ENCODE measurements at places on chromosomes 5 and 9. TPM values are rescaled to one million over a fixed set of nuclear protein-coding genes. Genes with fewer than 3 reads are reported as not detected.

DNA sequence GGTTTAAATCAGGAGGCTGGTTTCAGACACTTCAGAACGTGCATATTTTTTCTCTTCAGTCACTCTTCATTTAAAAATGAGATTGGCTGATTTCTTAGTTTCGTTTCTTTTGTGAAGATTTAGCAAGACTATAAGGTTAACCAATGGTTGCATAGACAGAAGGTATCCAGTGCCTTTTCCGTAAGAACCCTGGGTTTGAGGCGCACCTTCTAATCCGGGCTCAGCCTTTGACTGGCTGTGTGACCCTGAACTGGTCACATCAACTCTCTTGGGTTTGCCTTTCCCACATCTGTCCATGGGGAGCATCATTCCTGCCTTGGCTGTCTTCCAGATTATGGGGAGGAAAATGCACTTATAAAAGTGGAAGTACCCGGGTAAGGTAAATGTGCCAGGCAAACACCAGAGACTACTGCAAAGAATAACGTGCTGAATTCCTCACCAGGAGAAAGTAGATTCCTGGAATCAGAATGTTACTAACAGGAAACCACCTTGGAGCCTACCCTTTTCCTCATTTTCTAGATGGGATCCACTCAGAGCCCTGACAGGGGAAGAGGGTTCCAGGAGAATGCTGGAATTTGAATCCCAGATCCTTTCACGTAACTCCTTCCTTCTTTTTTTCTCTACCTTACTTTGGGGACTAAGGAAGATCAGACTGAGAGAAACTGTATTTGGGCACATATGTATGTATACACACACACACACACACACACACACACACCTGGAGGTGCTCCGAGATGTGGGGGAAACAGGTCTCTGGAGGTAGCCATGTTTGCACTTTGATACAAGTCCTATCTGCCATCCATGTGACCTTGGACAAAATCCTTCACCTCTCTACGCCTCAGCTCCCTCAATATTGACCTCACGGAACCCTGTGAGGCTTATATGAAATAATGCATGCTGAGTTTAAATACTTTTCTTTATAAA, 6.8 kb downstream of the HAND1 start:
- H3K36me3 ChIP-seq = no peaks in the 10 kb centered on the region
- DNase-seq = no peak
- peaks cover 38% of the 10 kb centered on the region for H3K4me1 ChIP-seq
- no peak overlapping the region for H3K4me3 ChIP-seq

DNA sequence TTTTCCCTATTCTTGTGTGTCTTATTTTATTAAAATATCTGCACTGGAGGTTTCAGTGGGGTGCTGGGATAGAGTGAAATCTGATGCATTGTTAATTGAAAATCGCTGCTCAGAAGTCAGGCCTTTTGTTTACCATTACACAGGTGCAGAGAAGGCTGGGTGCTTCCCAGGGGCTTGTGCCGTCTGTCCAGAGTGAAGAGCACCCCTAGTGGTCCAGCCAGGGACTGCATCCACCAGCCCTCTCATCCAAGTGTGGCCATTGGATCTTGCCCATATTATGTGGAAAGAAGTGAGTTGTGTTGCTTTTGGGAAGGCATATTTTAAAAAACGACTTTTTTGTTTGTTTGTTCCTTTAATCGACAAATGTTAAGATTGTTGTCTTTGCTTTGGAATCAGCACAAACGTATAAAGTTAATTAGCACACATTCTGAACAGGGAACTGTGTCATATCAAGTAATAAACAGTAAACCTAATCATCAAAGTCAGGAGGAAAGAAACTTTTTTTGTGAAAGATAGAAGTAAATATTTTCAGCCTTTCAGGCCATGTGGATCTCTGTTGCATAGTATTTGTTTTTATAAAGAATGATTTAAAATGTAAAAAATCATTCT, 315.6 kb downstream of the MTRR start:
- no peaks in the 10 kb centered on the region for H3K36me3 ChIP-seq
- DNase-seq = peak; percentile 47
- no peaks in the 10 kb centered on the region for H3K4me1 ChIP-seq
- no peak overlapping the region for H3K4me3 ChIP-seq

DNA sequence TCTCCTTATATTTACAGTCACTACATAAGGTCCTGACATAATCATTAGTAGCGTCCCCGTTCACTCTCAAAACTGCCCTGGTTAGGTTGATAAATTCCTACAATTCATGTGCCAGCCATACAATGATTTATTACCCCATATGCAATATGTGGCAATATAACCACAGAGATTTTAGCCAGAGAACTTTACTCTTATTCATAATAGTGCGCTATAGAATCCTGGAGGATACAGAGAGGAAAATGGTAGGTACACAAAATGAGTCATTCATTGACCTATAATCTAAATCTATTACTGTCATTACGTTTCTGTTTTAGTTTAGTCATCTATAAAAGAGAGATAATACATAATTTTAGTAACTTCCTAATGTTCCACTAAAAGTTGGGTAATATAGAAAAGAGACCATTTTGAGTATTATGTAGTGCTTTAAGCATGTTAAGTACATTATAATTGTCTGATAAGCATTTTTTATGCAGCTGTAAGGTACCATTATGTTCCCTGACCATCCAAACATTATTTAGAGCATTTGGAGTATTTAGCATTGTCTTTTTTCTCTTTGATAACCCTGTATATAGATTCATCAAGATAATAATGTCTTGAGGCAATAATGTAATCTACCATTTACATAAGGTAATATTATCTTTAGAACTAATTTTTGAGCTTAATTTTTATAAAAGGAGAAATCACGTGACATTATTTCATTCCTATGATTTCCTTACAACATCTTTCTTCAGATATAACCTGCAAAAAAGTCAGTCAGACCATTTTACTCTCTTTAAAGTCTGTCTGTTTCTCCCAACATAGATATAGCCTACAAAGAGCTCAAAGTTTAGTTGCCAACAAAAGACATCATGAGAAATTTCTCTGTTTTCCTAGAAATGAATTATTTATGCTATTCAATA, 655.5 kb upstream of the ZNF608 start:
- no peak for DNase-seq
- no peaks in the 10 kb centered on the region for H3K36me3 ChIP-seq
- no peak overlapping the region for H3K4me3 ChIP-seq
- H3K27me3 ChIP-seq = no peaks in the 10 kb centered on the region
- H3K27ac ChIP-seq = no peak overlapping the region

GRCh38 chr5:55429613-55430253, 105.0 kb downstream of the PLPP1 start:
- no peaks in the 10 kb centered on the region for H3K4me1 ChIP-seq
- no peak overlapping the region for H3K27ac ChIP-seq
- no peak overlapping the region for H3K4me3 ChIP-seq

- DNase-seq = peak; percentile 41
- H3K4me1 ChIP-seq = peaks cover 3% of the 10 kb centered on the region
- H3K4me3 ChIP-seq = peak overlapping the region; percentile 59
- H3K27ac ChIP-seq = no peak overlapping the region
- H3K27me3 ChIP-seq = peaks cover 20% of the 10 kb centered on the region
These were observed 530 bp downstream of the TMEFF1 start for GRCh38 chr9:100473276-100474081.

GRCh38 chr9:135983208-135984071, 22.3 kb upstream of the UBAC1 start:
- peaks cover 11% of the 10 kb centered on the region for H3K4me1 ChIP-seq
- no peaks in the 10 kb centered on the region for H3K36me3 ChIP-seq
- DNase-seq = no peak
- no peaks in the 10 kb centered on the region for H3K27me3 ChIP-seq
- no peak overlapping the region for H3K4me3 ChIP-seq
- no peak overlapping the region for H3K27ac ChIP-seq

- H3K36me3 ChIP-seq = no peaks in the 10 kb centered on the region
- no peaks in the 10 kb centered on the region for H3K4me1 ChIP-seq
- no peak for DNase-seq
- H3K27me3 ChIP-seq = no peaks in the 10 kb centered on the region
These were observed 22.7 kb downstream of the WNK2 start for GRCh38 chr9:93206576-93207155.

DNA sequence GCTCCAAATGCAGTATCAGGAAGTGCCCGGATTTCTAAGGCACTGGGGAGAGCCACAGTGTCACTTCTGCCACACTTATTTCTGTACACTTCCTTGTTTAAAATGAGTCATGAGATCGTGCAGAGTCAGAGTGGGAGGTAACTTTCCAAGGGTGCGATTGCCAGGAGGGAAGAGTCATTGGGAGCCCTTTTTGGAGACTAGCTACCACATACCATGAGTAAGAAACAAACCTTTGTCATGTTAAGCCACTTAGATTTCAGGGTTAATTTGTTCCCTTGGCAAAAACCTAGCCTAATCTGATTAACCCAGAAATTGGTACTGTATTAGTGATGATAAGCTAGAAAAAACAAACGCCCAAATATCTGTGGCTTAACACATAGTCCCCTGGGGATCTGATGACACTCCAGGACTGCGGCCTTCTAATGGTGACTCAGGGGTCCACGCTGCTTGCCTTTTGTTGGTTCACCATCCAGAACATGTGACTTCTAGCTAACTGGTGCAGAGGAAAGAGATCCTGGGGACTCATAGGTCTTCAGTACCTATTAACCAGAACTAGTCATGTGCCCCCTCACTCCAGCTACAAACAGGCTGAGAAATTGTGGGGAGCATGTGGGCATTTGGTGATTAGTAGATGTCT, 48.6 kb upstream of the TLE1 start:
- no peak overlapping the region for H3K4me3 ChIP-seq
- H3K27ac ChIP-seq = no peak overlapping the region
- DNase-seq = no peak
- peaks cover 2% of the 10 kb centered on the region for H3K27me3 ChIP-seq
- H3K4me1 ChIP-seq = no peaks in the 10 kb centered on the region
- no peaks in the 10 kb centered on the region for H3K36me3 ChIP-seq

DNA sequence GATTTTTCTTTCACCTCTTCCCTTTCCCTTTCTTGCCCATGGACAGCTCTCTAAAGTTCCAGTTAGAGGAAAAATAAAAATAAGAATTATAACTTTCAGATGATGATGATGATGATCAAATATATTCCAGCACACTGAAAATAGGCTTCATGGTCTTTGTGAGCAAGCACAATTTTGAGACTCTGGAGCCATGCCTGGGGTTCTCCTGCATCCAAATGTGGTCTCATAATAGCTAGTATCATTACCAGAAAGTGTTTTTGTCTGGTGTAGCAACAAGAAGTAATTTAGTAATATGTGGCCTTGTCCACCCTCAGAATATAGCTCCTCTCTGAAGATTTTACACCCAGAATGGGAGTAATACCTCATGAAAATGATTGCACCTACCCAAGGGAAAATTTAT, 150.4 kb downstream of the SNCAIP start:
- H3K4me1 ChIP-seq = no peaks in the 10 kb centered on the region
- no peak overlapping the region for H3K4me3 ChIP-seq
- no peak for DNase-seq

GRCh38 chr5:40585537-40586267, 94.0 kb upstream of the PTGER4 start:
- no peak for DNase-seq
- no peak overlapping the region for H3K4me3 ChIP-seq
- peaks cover 6% of the 10 kb centered on the region for H3K4me1 ChIP-seq
- no peaks in the 10 kb centered on the region for H3K27me3 ChIP-seq
- no peaks in the 10 kb centered on the region for H3K36me3 ChIP-seq

GRCh38 chr9:114056527-114056926, 21.6 kb downstream of the AMBP start:
- DNase-seq = no peak
- H3K27me3 ChIP-seq = no peaks in the 10 kb centered on the region
- H3K4me1 ChIP-seq = no peaks in the 10 kb centered on the region

- no peak overlapping the region for H3K4me3 ChIP-seq
- H3K36me3 ChIP-seq = peaks cover 53% of the 10 kb centered on the region
- H3K4me1 ChIP-seq = peaks cover 8% of the 10 kb centered on the region
- H3K27me3 ChIP-seq = no peaks in the 10 kb centered on the region
- no peak for DNase-seq
These were observed 14.8 kb upstream of the PSMD5 start for GRCh38 chr9:120857481-120857880.

PANK3 gene
- total RNA-seq = 44.9 TPM

IRGM gene
- total RNA-seq = 2.6 TPM

LAMC3 gene
- 0.98 TPM for total RNA-seq

SURF4 gene
- 299 TPM for total RNA-seq

BTNL9 gene
- not detected for total RNA-seq

Data from activated naive CD4-positive, alpha-beta T cell treated with anti-CD3 and anti-CD28 coated beads for 36 hours (primary cell).